ENCODE measurements at places on chromosomes 12 and 14.

- DNase-seq = no peak
Observed at GRCh38 chr12:41234692-41235091, 46.6 kb downstream of the PDZRN4 start.

- no peak for DNase-seq
Observed at GRCh38 chr14:64423987-64424386, 35.8 kb downstream of the MTHFD1 start.

DNA sequence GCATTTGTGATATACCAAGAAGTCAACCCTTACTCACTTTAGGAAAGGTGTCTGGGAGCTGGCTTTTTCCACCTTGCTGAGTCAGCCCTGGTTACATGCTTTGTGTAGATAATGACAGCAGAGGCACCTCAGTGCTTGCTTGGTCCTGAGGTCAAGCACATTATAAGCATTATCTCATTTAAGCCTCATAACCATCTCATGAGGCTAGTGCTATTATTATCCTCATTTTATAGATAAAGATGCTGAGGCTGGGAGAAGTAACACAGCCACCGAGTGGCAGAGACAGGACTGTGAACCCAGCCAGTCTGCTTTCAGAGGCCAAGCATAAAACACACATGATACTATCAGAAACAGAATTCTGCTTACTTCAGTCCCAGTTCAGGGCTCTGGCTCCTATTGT lies 29.4 kb downstream of the MAX start:
- no peak for DNase-seq

DNA sequence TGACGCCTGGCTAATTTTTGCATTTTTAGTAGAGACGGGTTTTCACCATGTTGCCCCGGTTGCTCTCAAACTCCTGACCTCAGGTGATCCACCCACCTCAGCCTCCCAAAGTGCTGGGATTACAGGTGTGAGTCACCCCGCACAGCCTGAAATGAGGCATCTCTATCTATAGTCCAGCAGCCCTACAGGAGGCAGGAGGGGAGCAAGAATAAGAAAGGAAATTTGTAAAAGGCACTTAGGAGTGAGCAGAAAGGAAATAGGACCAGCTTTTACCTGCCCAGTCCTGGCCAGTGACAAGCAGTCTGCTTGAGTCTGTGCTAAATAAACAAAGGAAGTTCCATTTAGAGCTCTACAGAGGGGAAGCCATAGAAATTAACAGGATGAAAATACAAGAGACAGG lies 15.0 kb upstream of the PSMA6 start:
- no peak for DNase-seq

All from CD4-positive, alpha-beta T cell treated with Interleukin-2 at 100 ng/mL for 4 hours (primary cell).